RCC 7860 (cell line): ENCODE measurements at places on chromosomes 6 and 20.

- DNase-seq: peak; percentile 84
Observed at GRCh38 chr6:43724914-43725642, 37.5 kb upstream of the MRPS18A start.

GRCh38 chr6:43075670-43076463 is at the start of gene PTK7:
Gene PTK7, plus strand, starts transcription at chr6:43076314. Its CDS starts 175 bp downstream, at chr6:43076489.
- no peak for DNase-seq

DNA sequence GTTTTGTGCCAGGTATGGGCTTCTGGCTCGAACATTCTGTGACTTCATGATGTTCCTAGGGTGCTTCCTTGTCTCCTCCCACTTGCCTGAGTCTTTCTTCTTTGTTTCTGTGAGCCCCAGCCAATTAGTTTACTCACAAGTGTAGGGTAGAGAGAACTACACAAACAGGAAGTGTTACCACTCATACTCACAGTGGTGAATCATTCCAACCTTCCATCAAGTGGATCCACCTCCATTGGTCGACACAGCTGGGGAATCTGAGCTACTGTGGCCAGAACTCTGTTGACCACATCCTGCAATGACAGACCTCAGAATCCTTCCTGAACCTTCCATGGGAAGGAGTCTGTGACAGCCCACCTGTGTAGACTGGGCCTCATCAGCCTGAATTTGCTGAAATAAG is 76.8 kb downstream of the UNC5CL start:
- peak; percentile 94 for DNase-seq

DNA sequence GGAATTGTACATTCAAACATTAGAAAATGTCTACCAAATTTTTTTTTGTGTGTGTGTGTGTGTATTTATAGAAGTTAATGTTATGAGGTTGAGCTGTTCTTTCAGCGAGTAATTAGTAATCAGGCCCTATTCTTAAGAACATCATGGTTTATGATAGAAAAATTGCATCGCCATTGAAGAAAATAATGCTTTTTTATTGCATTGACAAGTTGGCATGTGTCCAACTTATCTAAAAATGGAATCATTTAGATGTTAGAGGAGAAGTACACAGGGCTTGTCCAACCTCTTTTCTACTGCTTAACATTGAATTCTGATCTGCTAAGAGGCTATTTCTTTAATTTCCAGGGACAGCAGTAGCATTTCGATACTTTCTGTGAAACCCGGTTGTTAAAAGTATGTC is 61.6 kb upstream of the ADGRG6 start:
- no peak for DNase-seq

GRCh38 chr20:54098047-54098446 is 27.7 kb upstream of the BCAS1 start:
- no peak for DNase-seq

GRCh38 chr6:31758281-31758680 is 4.2 kb upstream of the SAPCD1 start:
- DNase-seq: no peak

DNA sequence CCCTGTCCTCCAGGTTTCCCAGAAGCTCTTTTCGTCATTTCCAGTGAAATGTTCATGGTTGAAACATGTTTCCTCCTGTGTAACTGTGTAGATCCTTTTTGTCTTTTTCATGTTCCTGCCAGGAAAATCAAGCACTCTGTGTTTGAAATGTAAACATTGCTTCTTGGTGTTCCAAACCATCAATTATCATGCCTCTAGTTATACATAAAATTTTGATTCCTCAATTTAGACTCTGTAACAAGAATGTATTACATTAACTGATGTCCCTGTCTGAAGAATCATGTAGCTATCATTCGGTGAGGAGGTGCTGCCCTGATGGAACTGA is 546.3 kb upstream of the CITED2 start:
- no peak for DNase-seq

- DNase-seq: no peak
Observed at GRCh38 chr6:119296036-119297035, 53.2 kb downstream of the MAN1A1 start.

DNA sequence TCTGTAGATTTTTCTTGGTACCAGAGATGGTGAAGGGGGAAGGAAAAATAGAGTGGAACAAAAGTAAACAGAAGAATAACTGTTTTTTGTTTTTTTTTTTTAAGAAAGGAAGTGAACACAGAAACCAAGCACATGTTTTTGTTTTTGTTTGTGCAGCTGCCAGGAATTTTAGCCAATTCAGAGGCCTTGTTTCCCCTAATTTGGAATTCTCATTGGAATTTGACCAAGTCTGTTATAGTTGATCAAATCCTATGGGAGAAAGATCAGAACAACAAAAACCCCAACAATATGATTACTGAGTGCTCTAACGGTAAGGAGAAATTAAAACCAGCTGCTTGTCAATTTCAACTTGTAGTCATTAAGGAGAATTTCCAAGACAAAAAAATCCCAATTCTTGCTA is 18.2 kb upstream of the IL22RA2 start:
- no peak for DNase-seq

- no peak for DNase-seq
Observed at GRCh38 chr6:64000818-64001491, 365.4 kb downstream of the PHF3 start.

DNA sequence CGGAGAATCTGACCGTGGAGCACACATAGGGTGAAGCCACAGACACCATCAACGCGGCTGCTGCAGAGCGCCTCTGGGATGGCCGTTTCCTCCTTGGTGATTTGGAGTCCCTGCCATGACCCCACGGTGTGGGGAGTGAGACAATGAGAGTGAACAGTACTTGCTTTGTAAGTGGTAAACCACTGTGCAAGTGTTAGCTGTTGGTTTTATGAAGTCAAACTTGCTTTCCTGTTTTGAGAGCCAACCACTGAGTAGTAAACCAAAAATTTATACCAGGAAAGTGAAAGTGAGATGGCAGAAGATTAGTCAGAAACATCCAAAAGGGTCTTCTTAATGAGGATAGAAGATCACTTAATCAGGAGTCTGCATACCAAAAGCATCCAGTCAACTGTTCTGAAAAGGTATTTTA is 160.7 kb downstream of the FOXC1 start:
- DNase-seq: no peak

DNA sequence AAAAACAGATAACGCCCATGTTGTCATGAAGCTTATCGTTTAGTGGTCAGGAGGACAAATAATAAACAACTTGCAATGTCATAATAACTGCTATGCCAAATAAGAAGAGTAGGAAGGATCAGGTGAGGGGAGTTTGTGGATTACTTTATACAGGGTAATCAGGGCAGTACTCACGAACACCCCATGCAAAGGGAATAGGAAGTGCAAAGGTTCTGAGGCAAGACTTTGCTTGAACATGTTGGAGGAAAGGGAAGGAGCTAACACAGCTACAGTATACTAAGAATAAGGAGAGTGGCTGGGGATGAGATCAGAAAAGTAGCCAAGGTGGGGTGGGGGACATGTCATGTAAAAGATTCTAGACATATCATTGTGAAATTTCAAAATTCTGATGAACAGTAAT is 292.0 kb upstream of the RUNX2 start:
- DNase-seq: no peak

GRCh38 chr6:30142665-30143064 is 6.7 kb downstream of the TRIM40 start:
- no peak for DNase-seq

DNA sequence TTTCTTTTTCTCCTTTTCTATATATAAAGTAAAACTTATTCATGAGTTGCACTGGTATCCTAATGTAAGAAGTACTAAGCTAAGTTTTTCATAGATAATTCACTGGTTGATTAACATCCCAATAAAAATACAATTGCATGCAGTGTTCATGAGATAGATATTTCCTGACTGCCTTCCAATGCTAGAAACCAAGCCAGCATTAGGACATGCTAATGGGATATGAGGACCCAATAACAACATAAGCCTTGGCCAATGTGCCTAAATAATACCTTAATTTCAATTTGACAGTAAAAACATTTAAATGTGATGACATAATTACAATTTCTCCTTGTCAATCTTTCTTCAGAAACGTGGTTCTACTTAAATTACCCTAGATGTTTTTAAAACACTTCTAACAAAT is 152.7 kb downstream of the RNGTT start:
- DNase-seq: no peak

- no peak for DNase-seq
Observed at GRCh38 chr6:144581812-144582537, 296.8 kb downstream of the UTRN start.

DNA sequence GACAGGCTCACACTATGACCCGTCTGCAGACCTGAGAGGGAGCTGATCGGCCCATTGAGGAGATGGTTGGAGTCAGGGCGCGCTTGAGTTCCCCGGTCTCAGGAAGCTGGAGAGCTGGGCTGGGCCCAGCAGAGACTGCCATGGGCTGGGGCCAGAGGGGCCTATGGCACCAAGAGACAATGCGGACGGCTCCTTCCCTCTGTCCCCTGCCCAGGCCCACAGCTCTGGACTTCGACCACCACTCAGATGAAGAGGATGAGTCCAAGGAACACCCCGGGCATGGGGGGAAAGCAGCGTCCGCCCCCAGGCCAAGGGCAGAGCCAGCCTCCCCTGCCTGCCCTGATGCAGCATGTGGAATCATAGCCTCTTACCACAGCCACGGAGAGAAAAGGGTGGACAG is 40.2 kb upstream of the PHACTR3 start:
- no peak for DNase-seq

DNA sequence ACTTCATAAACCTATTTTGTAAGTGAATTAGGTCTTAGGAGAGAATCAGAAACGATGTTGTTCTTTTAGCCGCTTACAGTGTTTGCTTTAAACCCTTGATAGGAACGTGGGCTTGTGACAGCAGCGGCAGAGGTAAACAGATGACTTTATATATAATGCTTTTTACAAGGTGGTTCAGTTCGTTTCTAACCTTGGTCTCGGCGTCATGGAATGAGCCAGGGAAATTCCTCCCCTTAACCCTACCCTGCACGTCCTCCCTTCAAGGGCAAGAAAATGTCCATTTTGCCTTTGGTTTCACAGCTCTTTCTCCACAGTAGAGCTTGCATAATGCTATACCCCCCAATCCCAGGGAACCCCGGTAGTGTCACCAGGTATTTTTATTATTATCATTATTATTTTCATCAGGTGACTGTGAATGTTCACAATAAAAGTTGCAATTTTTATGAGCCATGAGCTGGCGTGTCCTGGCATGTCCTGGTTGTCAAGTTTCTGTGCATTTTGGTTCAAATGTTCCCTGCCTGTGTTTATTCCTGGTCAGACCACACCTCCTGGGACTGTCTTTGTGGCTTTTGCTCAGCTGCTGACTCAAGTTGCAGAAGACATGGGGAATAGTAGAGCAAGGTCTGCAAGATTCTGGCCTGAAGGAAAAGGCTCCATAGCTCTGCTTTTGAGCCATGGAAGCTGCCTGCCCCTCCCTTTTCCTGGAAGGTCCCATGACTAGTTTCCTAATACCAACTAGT is 112.8 kb upstream of the BMP2 start:
- no peak for DNase-seq

DNA sequence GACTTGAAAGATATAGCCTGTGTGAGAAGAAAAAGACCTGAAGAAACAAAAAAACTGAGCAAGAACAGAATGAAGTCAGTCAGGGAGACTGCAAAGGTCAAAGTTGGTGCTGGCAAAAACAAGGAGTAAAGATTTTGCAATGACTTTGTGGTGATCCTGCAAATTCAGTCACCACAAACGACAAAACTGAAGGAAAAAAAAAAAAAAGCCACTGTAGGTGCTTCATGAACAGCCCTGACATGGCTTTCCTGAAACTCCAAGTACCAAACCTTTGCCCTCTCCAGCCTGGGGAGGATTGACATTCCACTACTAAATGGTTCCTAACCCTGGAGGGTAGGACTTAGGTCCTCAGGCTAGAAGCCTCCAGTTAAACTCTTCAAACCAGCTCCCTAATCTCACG is 114.7 kb upstream of the BEND3 start:
- DNase-seq: no peak

GRCh38 chr20:21323640-21324039 is 20.5 kb downstream of the XRN2 start:
- no peak for DNase-seq

DNA sequence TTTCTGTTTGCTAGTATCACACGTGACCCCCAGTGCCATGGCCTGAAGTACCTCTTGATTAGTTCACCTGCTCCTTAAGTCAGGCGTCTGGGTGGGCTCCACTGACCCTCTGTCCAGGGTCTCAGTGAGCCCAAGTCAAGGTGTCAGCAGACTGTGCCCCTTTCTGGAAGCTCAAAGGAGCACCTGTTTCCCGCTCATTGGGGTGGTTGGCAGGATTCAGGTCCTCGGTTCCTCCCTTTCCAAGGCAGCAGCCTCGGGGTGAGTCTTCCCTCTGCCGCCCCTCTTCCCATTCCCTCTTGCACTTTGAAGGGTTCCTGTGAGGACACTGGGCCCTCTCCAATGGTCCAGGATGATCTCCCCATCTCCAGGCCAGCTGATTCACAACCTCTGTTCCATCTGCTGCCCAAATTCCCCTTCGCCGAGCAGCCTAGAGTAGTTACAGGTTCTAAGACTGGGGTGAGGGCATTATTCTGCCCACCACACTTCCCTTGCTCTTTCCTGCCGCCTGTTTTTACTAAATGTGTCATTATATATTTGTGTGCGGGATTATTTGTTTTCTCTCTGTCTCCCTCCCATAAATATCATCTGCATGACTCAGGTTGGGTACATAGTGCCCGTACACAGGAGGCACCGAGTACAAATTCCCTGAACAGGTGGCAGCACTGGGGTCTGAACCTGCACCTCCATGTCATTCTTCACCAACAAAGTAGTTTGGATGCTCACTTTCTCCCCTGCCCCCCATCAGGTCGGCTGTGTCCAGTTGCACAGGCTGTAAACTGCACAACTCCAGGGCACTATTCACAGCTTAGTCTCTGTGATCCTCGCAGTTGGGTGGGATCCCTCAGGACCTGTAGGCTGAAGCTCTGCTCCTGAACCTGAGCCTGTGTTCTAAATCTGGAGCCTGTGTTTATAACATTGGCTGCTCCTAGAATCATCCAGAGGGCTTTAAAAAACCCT is 58.5 kb downstream of the RBM38 start:
- DNase-seq: no peak

- DNase-seq: no peak
Observed at GRCh38 chr6:158207422-158207788, 39.3 kb downstream of the GTF2H5 start.

GRCh38 chr20:33211817-33212424 is 5.2 kb upstream of the BPIFA3 start:
- DNase-seq: peak; percentile 33

DNA sequence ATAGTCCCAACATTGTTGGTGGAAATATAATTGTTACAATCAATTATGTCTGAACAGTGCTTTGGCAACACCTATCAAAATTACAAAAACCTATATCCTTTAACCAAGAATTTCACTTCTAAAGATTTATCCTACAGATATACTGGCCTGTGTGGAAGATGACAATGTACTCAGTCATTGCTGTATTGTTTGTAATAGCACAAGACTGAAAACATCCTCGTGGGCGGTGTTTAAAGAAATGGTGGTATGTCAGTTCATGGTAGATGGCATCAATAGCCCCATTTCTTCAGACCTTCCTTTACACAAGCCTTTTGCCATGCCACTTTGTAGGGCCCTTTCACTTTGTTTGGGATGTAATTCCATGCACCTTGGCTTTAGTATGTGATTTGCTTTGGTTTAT is 9.8 kb upstream of the TPBG start:
- DNase-seq: no peak

GRCh38 chr6:131129689-131130553 is 5.3 kb upstream of the AKAP7 start:
- DNase-seq: no peak

GRCh38 chr6:129609635-129610034 is 100.3 kb downstream of the ARHGAP18 start:
- no peak for DNase-seq

GRCh38 chr6:28841290-28841689 is 82.5 kb downstream of the TRIM27 start:
- no peak for DNase-seq

GRCh38 chr20:53660078-53660909 is 66.7 kb upstream of the ZNF217 start:
- DNase-seq: no peak

- no peak for DNase-seq
Observed at GRCh38 chr20:8315639-8316573, 183.8 kb downstream of the PLCB1 start.
